ENCODE measurements at places on chromosomes 2 and 18.

- DNase-seq: no peak
Observed at GRCh38 chr2:166651080-166651675, 157.1 kb upstream of the SCN7A start.

DNA sequence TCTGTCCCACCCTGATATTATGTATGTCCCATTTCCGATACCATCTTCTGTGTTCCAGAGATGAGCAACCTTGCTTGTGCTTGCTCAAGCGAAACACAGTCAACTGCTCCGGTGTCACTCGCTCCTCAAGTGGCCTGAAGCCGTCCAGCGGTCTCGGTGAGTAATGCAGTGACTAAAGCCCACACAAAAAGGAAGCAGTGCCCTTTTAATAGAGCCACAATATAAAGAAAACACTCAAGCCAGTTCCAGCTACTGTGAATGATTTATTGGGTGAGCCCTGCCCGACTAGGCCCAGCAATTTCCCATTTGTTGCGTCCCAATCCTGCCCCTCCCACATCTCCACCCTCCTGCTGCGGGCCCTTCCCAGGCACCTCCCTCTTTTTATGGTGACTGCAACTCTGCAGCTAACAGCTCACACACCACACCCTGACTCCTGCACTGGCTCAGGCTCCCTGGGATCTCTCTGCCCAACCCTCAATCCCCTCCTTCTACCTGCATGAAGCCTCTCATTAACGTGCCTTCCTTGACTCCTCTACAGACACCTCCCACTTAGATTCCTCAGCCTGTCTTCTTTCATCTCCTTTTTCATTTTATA, 44.2 kb upstream of the DSC1 start:
- DNase-seq: no peak

DNA sequence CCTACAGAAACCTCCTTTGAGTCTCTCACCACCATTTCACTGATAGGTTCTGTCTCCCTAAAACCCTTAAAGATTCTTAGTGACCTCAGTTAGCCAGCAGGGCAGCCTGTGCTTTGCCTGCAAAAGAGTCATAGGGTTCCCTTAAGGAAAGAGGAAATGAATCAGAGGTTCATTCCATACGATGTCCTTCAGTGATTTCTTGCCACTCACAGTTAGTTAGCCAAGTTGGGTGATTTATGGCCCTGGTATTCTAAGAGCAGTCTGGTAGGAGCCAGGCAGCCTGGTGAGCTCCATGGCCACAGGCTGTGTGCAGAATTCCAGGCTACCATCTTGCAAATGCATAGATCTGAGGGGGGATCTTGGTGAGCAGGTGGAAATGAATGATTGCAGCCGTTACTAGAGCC, 18.7 kb upstream of the CCBE1 start:
- DNase-seq: no peak

DNA sequence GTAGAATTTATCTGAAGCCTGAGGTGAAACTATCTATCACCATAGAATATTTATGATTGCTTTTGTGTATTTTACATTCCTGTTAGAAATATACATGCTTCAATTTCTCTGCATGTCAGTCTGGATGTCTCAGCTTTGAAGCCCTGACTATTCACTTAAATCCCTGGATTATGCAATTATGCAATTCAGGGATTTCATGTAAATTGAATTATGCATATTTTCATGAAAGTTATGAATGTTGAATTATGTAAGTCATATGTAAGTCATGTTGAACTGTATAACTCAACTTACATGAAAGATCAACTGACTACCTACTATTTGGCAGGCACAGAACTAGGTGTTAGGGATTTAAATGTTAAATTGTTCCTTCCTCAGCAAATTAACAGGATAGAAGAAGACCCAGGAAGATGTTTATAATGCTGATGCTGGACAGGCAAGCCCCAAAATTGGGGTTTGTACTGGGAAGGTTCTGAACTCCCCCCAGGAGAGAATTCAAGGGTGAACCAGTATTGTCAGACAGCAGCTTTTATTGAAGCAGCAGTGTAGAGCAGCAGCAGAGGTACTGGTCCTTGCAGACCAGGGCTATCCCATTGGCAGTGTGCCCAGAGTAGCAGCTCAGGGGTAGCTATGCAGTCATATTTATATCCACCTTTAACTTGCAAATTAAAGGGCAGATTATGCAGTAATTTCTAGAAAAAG, 236.5 kb downstream of the ZNF804A start:
- DNase-seq: no peak

DNA sequence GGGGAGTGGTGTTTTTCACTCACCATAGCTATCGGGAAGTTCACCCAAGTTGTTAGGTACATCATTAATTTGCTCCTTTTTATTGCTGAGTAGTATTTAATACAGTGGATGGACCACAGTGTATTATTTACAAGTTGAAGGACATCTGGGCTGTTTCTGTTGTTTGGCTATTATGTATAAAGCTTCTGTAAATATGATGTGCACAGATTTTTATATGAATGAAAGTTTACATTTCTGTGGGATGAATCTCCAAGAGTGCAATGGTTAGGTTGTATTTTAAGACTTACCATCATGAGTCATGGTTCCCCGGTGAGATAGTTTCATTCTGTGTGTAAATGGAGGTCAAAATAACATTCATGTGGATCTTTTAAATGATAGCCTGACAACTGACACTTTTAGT, 337.4 kb downstream of the PTPRM start:
- DNase-seq: no peak

DNA sequence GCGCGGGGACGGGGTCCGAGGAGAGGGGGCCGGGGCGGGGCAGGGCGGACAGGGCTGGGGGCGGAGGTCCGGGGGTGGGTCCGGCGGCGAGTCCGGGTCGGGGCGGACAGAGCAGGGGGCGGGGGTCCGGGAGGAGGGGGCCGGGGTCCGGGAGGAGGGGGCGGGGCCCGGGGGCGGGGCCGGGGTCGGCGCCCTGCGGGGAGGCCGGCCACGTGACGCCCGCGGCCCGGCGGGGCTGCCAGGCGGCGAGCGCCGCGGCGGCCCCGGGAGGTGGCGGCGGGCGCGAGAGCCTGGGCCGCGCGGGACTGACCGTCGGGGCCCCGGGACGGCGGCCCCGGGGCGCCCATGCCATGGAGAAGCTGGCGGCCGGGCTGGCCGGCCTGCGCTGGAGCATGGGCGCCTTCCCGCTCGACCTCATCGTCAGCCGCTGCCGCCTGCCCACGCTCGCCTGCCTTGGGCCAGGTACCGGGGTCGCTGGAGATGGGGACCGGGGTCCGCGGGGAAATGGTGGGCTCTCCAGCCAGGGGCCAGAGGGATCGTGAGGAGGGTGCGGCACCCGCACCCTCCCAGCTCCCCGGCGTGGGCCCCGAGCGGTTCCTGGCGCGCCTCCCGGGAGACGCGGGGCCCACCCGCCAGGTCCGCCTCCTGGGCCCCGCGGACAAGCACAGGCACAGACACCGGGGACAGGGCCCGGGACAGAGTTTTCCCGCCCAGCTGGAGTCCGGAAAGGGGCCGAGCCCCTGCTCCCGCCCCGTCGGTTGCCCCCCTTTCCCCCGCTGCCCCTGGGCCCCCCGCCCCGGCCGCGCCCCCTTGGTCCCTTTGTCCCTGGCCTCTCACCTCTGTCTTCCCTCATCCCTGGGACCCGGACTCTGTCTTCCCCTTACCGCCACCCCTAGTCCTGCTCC, at the start of gene GAREM2:
GAREM2 (plus strand) TSS at position 218 of the 905 bp plus-strand sequence; CDS start at position 351, 133 bp downstream.
- DNase-seq: no peak

DNA sequence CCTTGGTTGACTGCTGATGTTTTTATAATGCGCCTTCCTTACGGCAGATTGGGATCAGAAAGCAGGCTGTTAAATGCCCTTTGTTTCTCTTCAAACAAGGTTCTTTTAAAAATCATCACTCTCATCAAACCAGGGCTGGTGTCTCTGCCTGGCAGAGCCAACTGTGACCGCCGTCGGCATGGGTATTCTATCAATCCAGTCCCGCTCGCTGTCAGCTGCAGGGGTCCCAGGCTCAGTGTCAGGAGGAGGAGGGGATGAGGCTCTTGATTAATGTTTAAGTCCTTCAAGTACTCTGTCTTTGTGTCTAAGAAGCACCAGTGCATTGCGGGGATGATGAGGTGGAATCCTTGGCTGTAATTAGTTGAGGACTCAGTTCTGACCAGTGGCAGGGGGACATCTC, 348.1 kb downstream of the RNF144A start:
- DNase-seq: no peak

DNA sequence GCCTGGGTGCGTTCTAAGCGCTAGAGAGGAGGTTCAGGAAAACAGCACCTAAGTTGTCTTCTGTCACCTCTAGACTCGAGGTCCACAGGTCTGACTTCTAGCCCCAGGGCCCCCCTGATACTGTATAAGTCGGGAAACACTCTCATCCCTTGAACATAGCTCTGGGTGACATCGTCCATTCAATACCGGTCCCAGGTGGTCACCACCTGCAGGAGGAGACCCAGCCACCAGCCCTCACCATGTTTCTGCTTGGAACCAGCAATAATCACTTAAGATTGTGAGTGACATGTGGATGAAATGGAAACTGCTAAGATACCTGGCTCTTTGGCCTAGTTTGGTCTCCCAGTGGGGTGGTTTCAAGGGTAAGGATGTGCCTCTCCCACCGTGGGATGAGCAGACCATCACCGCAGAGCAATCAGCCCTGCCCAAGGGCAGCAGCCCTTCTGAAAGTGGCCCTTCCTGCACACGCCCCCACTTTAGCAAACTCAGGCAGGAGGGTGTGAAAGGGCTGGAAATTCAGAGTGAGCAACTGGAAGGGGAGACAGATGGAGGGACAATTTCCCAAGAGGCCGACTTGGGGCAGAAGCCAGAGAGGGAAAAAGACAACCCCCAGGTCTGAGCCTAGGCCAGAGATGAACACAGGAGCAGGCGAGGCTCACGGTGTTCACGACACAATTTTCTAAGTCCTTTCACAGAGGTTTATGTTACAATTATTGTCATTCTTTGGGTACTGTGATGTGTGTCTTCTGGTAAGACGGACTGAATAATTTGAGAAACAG, 95.2 kb downstream of the ZNF516 start:
- no peak for DNase-seq

- no peak for DNase-seq
Observed at GRCh38 chr18:24869285-24869684, 408.8 kb downstream of the HRH4 start.

DNA sequence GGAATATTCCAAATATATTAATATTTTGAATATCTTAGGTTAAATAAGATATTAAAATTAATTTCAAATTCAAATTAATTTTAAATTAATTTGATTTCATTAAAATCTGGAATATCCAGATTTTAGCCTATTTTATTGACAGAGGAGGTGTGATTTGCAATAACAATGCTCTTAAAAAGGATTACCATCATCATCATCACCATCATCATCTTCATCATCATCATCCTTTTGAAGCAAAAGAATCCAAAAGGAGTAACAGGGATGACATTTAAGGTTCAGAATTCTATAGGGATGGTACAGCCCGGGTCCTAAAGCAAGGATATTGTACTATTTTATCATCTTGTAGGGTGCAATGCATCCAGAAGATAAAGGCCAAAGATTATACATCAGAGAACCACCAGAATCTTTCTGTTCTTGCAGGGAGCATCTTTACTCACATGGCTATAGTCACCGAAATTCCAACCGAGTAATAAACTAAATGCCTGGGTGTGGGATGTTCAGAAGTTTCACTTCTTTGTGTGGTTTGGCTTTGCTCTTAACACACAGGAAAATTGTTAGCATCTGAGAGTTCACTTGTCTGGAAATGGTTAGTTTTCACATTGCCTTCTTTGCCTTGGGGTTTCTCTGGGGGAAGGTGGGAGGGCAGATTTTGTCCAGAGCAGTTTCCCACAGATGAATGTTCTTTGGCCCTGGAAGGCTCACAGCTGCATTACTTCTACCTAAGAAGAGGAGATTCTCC, 99.1 kb upstream of the ITGA6 start:
- DNase-seq: no peak

DNA sequence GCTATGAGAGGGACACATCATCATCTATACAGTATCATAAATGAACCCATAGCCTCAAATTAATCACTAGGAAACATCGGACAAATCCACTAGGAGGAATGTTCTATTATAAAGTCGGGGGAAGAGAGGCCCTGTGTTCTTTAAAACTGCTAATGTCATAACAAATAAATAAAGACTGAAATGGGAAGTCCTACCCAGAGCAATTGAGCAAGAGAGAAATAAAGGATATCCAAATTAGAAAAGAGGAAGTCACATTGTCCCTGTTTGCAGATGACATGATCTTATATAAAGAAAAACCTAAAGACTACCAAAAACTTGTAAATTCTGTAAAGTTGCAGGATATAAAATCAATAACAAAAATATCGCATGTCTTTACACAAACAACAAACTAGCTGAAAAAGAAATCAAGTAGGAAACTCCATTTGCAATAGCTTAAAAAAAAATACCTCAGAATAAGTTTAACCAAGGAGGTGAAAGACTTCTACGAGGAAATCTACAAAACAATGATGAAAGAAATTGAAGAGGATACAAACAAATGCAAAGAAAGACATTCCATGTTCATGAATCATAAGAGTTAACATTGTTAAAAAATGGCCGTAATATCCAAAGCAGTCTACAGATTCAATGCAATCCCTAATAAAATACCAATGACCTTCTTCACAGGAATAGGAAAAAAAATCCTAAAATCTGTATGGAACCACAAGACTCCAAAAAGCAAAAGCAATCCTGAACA, 30.6 kb downstream of the RTN4 start:
- DNase-seq: no peak

DNA sequence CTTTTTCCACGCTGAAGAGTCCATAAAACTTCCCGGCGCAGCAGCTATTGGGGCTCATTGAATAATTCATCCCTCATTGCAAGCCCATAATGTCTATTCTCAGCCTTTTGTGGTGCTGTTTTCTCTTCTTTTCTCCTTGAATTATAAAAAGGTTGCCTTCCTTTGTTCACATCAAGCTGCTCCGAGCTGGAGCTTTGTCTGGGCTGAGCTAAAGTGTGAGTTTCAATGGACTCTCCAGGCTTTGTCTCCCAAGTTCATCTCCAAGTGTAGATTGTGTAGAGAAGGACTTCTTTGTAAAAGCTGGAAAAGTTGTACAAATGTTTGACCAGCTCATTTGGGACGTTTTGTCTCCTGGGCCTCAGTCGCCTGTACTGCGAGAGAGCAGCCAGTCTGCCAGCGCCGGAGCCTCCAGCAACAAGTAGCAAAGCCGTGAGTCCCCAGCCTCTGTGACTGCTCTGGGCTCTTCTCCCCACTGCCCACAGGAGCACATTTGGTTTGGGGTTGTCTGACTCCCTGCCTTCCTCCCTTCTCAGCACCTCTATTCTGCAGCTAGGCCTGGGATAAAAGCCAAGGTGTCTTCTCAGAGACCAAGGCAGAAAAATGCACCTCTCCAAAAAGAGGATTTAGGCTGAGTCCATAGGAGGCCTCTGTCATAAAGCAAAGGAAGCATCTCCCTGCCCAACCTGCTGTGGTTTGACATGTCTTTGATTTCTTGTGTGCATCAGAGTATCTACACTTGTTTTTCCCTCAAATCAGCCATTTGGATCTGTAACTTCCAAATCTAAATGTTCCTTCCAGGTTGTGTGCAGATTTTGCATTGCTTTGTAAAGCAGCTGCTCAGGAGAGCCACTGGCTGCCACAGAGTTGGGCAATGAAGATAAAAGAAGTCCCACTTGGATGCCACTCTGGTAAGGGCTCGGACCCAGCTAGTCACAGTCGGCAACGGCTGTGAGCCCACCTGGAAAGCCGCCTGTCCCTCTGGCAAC, 6.4 kb downstream of the PAX3 start:
- DNase-seq: no peak

Measured in putamen (tissue), 1 donor.